ENCODE measurements at places on chromosomes 4 and X. TPM values are rescaled to one million over a fixed set of nuclear protein-coding genes. Genes with fewer than 3 reads are reported as not detected.

ITIH6 gene
- not detected for total RNA-seq

DNA sequence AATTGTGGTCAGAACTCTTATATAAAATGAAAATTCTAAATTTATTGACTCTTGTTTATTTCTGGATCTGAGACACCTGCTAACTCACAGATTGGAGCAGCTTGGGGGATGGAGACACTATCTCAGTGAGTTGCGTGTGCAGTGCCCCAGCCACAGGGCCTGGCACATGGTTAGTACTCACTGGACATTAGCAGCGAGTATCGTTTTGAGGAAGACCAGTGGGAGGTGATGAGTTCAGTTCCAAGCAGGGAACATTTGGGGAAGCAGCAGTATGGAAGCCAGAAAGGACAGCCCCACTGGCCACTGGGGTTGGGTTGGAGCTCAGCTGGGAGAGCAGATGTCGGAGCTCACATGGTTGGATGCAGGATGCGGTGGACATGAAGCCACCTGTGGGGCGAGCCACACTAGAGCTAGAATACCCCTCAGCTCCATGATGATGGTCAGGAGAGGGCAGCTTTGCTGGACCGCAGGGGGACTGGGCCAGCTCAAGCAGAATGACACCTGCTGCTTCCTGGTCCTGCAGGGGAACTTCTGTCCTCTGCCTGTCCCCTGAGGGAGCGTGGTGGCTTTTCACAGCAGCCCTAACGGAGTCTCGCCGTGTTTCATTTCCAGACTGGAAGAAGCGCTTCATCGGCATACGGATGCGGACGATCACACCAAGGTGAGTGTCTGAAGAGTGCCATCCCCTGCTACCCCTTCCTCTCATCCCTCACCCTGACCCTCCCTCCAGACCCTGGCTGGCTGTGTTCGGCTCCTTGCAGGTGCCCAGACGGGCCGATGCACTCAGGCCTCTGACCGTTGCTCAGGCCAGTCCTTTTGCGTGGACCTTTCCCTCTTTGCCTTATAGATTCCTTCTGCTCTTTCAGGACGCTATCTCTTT is 32.5 kb downstream of the HTRA3 start:
- no peak overlapping the region for H3K4me3 ChIP-seq
- H3K4me1 ChIP-seq = peaks cover 9% of the 10 kb centered on the region
- H3K27ac ChIP-seq = no peak overlapping the region
- H3K27me3 ChIP-seq = no peaks in the 10 kb centered on the region
- no peaks in the 10 kb centered on the region for H3K36me3 ChIP-seq

DNA sequence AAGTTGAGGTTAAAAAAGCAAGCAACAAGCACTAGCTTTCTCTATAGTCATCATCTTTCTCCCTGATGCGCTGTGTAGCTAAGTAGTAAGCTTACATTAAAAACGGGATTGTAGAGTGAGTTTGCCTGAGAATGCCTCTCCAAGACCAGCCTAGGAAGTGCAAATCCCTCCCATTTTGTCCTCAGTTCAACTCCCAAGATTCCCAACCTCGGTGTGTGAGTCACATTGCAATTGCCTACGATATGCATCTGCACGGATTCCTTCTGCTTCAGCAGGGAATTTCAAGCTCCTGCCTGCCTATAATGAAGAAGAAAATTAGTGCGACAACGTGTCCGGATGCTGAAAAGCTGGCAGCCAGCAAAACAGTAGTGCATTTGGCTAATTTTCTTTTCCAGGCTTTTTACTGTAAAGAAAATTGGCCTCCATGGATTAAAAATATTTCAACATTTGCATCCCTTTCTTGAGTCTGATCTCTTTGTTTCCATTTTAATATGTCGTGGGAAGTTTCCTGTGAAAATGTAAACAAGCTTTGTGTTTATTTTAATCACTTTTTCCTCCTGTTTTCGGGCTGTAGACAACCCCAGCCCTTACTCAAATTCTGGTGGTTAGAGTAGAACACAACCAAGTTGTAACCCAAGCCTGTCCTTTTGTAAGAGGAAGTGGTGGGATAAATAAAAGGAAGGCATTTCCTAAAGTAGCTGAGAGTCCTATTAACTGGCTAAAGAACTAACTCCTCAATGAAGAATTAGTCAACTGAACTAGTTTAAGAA is 58.4 kb upstream of the TET2 start:
- peak overlapping the region; percentile 75 for H3K27ac ChIP-seq
- H3K4me3 ChIP-seq = peak overlapping the region; percentile 44
- no peaks in the 10 kb centered on the region for H3K27me3 ChIP-seq
- peak; percentile 98 for DNase-seq

DNA sequence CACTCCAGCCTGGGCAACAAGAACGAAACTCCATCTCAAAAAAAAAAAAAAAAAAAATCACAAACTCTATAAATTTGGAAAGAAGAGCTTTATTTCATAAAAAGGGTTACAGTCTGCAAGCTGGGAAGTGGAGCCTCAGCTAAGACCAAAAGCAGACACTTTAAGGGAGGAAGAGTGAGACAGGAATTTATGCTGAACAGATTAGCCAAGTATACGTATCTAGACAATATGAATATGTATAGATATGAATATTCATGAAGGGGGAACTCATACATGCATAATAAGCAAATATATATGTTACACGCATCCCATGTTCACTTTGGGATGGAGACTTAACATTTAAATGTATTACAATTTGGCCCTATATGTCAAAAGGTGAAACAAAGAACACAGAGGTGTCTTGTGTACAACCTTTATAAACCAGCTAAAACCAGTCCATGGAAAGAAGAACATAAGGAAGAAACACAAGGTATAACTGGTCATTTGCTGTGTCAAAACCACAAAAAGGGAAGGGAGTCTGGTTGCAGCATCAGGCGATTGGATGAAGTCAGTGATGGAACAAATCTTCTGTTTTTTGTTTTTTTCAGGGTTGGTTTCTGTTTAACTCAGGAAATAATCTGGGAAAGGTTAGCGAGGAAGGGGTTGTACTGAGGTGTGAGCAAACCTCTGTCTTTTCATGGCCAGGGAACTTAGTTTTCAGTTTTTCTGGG is 130.0 kb upstream of the MAOA start:
- no peaks in the 10 kb centered on the region for H3K4me1 ChIP-seq
- no peaks in the 10 kb centered on the region for H3K27me3 ChIP-seq
- DNase-seq = no peak
- no peaks in the 10 kb centered on the region for H3K36me3 ChIP-seq

DNA sequence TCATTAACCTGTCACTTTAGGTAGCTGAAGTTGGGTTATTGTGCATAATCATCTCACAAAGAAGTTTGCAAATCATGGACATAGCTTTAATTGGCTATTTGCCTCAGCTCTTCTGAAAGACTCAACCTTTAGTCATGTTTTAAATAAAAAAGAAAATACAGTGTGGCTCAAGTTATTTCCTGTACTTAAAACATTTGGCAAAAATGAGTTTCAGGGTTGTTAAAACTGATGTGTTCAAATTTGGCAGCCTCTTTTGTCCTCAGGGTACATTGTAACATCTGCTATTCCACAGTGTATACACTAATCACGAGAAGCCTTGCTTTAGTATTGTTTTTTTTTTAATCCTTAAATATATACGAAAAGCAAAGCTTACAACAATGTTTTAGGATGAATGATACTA is 31.5 kb upstream of the HPGD start:
- H3K4me1 ChIP-seq = no peaks in the 10 kb centered on the region
- H3K27me3 ChIP-seq = no peaks in the 10 kb centered on the region
- no peak overlapping the region for H3K27ac ChIP-seq
- no peaks in the 10 kb centered on the region for H3K36me3 ChIP-seq
- peak; percentile 21 for DNase-seq

DNA sequence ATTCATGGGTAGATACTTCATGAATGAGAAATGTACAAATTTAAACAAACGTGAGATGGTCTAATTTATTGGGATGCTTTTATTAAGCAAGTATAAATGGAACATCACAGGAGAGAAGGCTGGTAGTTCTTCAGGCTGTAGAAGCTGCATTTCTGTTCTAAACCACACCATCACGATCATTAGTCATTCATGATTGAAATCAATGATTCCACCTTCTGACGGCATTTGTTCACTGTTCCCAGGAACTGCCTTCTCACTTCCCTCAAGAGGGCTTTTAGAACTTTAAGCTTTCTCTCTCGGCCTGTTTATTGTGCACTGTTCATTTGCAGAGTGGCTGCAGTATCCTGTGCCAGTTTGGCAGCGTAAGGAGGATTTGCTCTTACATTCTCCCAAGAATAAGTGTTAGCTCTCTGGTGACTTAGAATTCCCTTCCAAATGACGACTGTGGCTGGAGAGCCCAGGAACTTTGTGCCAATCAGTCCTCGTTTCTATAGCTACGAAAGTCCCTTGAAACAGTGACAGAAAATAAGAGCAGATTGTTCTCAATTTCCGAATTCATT is 54.7 kb downstream of the MFAP3L start:
- H3K4me3 ChIP-seq = no peak overlapping the region
- H3K4me1 ChIP-seq = peaks cover 15% of the 10 kb centered on the region
- H3K27me3 ChIP-seq = no peaks in the 10 kb centered on the region
- no peaks in the 10 kb centered on the region for H3K36me3 ChIP-seq
- H3K27ac ChIP-seq = no peak overlapping the region

- no peaks in the 10 kb centered on the region for H3K36me3 ChIP-seq
- H3K27me3 ChIP-seq = no peaks in the 10 kb centered on the region
- DNase-seq = no peak
- H3K4me3 ChIP-seq = no peak overlapping the region
Observed at GRCh38 chrX:113947548-113947947, 636.3 kb upstream of the HTR2C start.

GRCh38 chr4:105765690-105766407 is 57.3 kb downstream of the GSTCD start:
- H3K27me3 ChIP-seq = no peaks in the 10 kb centered on the region
- peaks cover 5% of the 10 kb centered on the region for H3K4me1 ChIP-seq
- H3K27ac ChIP-seq = no peak overlapping the region
- peak; percentile 93 for DNase-seq
- H3K36me3 ChIP-seq = no peaks in the 10 kb centered on the region
- H3K4me3 ChIP-seq = no peak overlapping the region

- H3K4me3 ChIP-seq = no peak overlapping the region
- no peaks in the 10 kb centered on the region for H3K36me3 ChIP-seq
- H3K27ac ChIP-seq = no peak overlapping the region
- no peaks in the 10 kb centered on the region for H3K4me1 ChIP-seq
Observed at GRCh38 chr4:139785356-139785755, 119.7 kb downstream of the MGST2 start.

DNA sequence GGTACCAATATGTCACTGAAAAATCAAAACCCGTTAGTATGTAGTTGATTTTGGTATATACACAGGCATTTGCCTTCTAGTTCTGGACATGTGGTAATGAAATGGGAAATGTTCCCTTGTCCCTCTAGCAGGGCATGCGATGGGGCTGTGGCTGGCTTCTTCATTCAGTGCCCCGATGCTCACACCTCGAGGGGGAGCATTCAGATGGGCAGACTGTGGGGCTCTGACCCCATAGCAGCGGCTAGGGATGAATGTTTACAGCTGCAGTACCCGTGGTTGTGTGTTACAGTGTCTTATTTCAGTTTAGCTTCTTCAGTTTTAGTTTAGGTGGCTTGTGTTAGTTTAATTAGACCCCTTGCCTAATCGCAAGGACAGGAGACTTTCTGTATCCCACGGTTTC is 1741.0 kb upstream of the PCDH10 start:
- no peak overlapping the region for H3K27ac ChIP-seq
- no peak overlapping the region for H3K4me3 ChIP-seq

CAMK2D gene
- 69.8 TPM for total RNA-seq

LRP2BP gene
- total RNA-seq = 0.27 TPM

CXorf58 gene
- not detected for total RNA-seq

GIMD1 gene
- total RNA-seq = not detected

DNA sequence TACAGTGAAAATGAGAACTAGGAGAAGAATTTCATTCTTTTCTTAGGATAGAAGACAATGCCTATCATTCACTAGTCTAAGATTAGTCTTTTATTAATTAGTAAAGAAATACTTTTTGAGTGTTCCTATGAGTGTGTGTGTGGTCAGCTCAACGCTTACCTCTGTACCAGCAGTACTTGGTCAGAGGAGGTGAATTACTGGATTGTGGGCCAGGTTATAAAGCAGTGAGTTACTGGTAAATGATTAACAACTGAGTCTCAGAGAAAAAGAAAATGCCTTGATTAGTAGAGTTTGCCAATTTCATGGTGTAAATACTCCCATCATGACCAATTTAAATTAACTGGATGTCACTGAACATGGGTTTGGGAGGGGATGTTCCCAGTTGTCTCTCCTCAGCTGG is 444.6 kb downstream of the STIM2 start:
- no peak overlapping the region for H3K4me3 ChIP-seq
- no peaks in the 10 kb centered on the region for H3K4me1 ChIP-seq
- H3K36me3 ChIP-seq = no peaks in the 10 kb centered on the region
- DNase-seq = no peak
- H3K27ac ChIP-seq = no peak overlapping the region

GRCh38 chr4:89352541-89352940 is 44.9 kb upstream of the GPRIN3 start:
- DNase-seq = no peak
- no peaks in the 10 kb centered on the region for H3K27me3 ChIP-seq
- no peaks in the 10 kb centered on the region for H3K4me1 ChIP-seq
- H3K27ac ChIP-seq = no peak overlapping the region

DNA sequence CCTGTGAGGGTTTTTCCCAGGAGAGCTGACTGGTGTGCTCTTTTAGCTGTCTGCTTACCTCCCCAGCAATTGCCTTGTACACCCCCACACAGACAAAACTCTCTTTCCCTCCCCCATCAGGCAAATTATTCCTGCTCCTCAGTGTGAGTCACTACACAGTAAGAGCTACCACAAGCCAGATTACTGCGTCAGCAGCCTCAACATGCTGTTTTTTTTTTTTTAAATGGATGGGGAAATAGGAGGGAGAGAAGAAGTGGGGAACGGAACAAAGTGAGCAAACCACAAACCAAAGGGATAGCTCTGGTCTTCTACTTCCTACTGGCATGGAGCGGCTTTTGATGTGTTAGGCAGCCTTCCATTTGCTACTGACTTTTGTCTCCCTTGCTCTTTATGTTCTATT is 107.5 kb upstream of the ACSL4 start:
- H3K27me3 ChIP-seq = no peaks in the 10 kb centered on the region
- H3K36me3 ChIP-seq = no peaks in the 10 kb centered on the region
- H3K27ac ChIP-seq = peak overlapping the region; percentile 89
- peak overlapping the region; percentile 3 for H3K4me3 ChIP-seq

ASB5 gene
- total RNA-seq = 0.43 TPM

ZFP42 gene
- 4.5 TPM for total RNA-seq

CHIC1 gene
- total RNA-seq = 11.9 TPM

DNA sequence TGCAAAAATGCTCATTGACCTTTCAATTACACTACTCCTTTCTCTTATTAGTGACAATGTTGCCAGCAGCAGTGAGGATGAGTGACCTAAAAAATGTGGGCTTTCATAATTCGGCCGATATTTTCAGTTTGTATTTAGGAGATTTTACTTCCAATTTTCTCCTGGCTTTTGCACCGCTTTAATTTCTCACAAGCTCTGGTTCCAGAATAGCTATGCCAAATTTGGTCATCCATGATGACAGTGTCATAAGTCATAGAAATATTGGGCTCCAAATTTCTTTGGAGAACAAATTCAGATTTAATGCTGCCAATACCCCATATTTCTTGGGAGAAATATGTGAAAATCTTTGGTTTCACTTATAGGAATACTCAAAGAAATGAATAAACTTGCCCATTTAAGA is 187.7 kb upstream of the HCCS start:
- peaks cover 3% of the 10 kb centered on the region for H3K4me1 ChIP-seq
- H3K4me3 ChIP-seq = no peak overlapping the region
- no peak for DNase-seq
- H3K27ac ChIP-seq = no peak overlapping the region
- H3K36me3 ChIP-seq = no peaks in the 10 kb centered on the region
- H3K27me3 ChIP-seq = no peaks in the 10 kb centered on the region

- H3K4me1 ChIP-seq = no peaks in the 10 kb centered on the region
- no peaks in the 10 kb centered on the region for H3K27me3 ChIP-seq
- no peaks in the 10 kb centered on the region for H3K36me3 ChIP-seq
Observed at GRCh38 chrX:24020306-24020876, 6.6 kb downstream of the KLHL15 start.

Measured in astrocyte (in vitro differentiated cells and primary cell).